ENCODE measurements at places on chromosomes 7 and 10.

- DNase-seq, result no peak
Observed at GRCh38 chr10:119550827-119551226, 8.3 kb upstream of the RGS10 start.

- no peak for DNase-seq
Observed at GRCh38 chr10:96683710-96684109, 36.6 kb downstream of the PIK3AP1 start.

DNA sequence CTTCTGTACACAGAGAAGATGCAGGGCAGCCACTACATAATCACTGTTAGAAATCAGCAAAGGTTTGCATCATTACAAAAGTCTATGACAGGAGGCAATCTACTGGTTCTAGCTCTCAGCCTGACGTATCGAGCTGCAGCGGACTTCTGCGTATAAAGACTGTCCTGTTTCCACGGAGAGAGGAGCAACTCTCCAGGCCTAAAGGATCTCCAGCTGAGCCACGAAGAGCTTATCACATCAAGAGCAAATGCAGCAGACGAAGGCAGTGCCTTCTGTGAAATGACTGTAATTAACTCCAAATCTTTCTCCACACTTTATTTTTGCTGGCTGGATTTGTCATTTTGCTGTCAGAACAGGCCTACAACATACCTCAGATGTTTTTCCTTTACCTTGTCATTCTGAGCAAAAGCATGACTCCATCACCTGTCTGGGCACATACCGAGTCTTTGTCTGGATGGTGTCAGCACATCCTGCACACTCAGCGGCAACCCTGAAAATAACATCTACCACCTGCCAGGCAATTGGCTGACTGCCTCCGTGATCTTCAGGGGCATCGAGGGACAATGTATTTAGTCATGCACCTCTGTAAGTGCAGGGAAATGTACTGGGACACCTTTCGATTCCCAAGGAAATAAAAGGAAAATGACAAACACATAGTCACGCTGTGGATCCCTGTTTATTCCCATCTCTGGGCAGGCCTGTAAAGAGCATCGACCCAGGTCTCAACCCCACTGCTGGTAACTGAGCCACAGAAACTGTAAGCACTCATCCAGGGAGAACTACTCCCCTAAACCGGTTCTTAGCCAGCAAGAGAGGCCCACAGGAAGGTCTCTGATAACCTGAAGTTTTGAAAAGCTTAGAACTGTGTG, 26.3 kb upstream of the SH3PXD2A start:
- no peak for DNase-seq

- no peak for DNase-seq
Observed at GRCh38 chr10:123146894-123147634, 872 bp upstream of the HMX2 start.
